ENCODE measurements at places on chromosomes 5 and 9.

DNA sequence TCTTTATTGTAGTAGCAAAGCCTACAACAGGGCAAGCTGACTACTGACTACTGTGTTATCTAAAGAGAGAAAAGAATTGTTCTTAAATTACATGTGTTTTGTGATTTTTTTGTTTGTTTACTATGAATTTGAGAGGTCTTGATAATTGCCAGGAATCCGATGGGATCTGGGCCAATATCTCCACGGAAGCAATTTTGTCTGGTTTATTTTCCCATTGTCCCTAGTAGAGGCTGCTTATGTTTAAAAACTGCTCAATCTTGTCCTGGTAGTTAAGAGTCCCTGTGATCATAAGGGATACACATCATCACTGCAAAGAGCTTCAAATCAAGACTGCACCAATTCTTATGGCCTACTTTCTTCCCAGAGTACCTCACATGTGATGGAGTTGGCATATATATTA is 94.4 kb downstream of the GLDC start:
- no peak for DNase-seq

GRCh38 chr9:132030626-132031325 is 48.9 kb downstream of the MED27 start:
- DNase-seq = no peak

GRCh38 chr5:15702102-15702501 is 202.1 kb downstream of the FBXL7 start:
- DNase-seq = no peak

- no peak for DNase-seq
Observed at GRCh38 chr5:76269259-76269931, 133.7 kb upstream of the IQGAP2 start.

DNA sequence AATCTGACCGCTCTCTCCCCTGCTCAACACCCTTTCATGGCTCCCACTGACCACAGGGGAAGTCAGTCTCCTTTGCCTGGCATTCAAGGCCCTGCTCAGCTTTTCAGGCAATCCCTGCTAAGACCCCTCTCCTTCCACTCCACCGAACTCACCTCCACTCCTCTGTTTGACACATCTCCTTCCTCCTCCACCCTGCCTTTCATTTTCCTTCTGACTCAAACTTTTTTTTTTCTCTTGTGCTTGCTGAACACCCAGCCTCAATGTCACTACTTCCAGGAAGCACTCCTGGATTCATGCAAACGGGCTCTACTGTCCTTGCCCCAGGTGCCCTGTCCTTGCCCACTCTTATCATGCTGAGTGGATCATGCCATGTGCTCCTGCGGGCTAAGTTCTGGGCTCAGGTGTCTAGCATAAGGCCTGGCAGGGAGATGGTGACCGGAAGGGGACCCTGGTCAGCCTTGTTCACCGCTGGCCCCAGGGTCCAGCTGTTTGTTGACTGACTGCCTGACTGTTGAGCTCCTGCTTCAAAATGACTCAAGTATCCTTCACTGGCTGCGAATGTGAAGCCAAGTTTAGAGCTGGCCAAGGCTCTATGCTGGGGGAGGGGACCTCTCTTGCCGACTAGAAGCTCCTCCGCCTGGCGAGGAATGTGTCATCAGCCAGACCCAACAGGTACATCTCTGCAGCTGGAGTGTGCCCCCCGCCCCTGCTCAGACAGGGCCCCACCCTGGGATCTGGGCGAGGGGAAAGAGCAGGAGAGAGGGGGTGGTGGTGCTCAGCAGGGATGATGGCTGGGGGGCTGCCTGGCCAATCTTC is 6.2 kb downstream of the NR5A1 start:
- DNase-seq = no peak

- DNase-seq = no peak
Observed at GRCh38 chr9:31799953-31800609, 584.4 kb upstream of the ACO1 start.

DNA sequence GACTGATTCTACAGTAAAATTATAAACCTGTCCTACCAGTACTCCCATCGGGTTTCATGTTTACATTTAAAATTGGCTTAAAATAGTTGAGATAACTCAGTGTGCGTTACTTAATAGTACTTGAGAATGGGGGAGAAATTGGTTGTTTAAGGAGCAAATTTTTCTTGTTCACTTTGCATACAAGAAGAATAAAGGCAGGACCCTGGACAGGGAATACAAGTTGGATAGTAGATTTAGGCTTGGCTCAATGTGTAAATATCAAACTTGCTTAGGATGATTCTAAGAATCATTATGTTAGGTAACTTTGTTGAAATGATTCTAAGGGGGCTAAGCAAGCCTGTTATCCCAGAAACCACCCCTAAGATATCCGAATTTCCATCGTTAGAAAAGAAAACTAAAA is 448.4 kb upstream of the TLE4 start:
- DNase-seq = no peak

GRCh38 chr9:90737742-90738141 is 63.9 kb upstream of the SYK start:
- no peak for DNase-seq

DNA sequence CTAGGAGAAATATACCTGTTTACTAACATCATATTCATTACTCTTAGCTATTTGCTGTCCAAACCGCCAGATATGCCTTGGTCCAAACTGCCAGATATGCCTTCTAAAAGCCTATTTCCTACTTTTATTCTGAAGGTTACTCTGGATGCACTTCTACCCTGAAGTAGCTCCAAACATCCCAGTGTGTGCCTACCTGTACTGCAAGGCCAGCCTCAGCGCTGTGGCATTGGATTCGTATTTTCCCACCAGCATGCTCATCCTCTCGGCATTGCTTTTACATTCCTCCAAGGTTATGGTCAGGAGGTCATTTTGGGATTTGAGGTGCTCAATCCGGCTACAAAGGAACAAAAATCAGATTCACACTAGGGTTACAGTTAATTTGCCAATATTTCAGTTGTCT is 94.3 kb downstream of the DCP2 start:
- no peak for DNase-seq

DNA sequence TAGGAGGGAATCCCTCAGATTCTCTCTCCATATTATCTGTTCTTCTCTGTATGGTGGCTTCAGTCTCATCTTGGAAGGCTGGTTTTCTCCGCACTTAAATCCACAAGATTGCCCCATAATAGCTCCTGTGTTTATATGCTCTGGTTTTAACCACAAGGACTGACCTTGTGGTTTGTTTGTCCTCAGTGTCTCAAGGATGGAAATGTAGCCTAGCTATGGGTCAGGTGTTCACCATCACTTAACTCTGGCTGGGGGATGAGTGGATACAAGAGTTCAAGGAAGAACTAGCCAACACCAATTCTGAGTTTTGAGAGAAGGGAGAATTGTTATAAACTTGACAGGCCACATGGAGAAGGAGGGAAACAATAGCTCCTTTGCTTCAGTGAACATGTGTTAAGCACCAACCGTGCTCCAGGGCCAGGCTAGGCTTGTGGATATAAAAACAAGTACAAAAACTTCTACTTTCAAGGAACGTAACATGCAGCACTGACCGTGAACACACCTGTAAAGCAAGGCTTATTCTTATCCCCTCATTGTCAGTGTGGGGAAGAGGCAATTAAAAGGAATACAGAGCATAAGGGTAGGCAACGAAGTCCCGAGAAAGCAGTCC is 75.6 kb upstream of the VLDLR start:
- DNase-seq = no peak

- DNase-seq = no peak
Observed at GRCh38 chr9:13868336-13868735, 445.6 kb downstream of the NFIB start.

GRCh38 chr9:101635473-101635872 is 40.7 kb upstream of the PPP3R2 start:
- DNase-seq = peak; percentile 15

- no peak for DNase-seq
Observed at GRCh38 chr5:83777856-83778255, 57.2 kb upstream of the HAPLN1 start.

GRCh38 chr5:172791286-172791685 is 20.3 kb upstream of the DUSP1 start:
- DNase-seq = no peak

- no peak for DNase-seq
Observed at GRCh38 chr5:131541762-131542161, 93.3 kb downstream of the RAPGEF6 start.

- DNase-seq = peak; percentile 77
Observed at GRCh38 chr5:154190595-154191304, at the start of gene GALNT10. Gene GALNT10, plus strand, starts transcription at chr5:154190733. Its CDS starts 134 bp downstream, at chr5:154190867.

DNA sequence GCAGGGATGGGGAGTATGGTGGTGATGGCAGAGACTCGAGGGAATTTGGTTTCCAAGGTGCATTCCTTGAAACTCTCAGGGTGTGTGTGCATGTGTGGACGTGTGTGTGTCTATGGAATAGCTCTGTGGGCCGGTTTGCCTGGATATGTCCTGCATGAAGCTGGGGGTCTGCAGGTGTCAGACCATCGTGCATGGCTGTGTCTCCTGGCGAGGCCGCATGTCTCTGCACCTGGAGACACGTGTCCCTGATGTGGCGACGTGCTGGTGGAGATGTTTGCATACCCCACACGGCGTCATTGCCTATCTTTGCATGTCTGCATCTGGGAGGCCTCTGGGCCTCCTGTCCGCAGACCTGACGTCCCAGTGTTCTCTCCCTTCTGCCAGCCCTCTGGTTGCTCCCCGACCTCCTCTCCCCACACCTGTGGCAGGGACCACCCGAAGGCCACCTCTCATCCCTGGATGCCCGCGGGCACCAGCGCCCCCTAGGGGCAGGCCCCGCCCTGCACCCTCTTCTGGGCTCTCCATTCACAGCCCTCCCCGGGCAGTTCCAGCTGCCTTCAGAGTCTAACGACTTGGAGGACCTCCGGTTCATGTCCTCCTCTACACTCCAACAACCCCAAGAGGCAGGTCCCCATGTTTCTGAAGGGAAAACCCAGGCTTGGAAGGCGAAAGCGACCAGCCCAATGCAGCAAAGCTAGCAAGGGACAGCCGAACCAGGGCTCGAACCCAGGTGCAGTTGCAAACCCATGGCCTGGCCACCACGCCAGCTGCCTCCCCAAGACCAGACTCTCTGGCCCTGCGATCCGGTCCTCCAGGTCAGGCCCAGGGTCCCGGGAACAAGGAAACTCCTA is 88.6 kb downstream of the LMX1B start:
- DNase-seq = peak; percentile 89

GRCh38 chr5:137024044-137024443 is 475.1 kb downstream of the SPOCK1 start:
- DNase-seq = no peak

DNA sequence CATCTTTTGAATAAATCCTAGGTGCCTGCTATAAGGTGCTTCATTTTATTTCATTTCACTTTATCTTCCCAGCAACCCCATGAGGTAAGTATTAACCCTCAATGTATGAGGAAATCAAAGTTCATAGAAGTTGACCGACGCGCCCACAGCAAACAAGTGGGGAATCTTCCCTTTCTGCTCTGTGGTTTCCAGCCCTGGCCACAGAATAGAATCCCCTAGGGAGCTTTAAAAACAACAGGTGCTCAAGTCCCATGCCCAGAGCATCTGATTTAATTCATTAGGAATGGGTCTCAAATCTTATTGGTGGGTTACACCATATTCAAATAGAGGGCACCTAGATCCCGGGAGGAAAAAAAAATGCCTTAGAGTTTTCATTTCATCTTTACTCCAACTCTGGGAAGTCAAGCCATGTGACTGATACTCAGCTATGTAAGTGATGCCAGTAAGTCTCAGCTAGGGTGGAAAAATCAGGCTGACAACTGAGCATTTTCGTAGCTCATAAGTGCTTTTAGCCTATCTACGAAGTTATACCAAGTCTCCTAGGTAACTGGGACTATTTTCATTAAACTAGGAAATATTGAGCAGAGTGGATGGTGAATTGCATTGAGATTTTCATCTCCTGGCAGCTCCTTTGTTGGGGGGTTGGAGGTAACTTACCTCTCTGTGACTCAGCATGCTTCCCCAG is 353.4 kb upstream of the SLC30A5 start:
- no peak for DNase-seq

DNA sequence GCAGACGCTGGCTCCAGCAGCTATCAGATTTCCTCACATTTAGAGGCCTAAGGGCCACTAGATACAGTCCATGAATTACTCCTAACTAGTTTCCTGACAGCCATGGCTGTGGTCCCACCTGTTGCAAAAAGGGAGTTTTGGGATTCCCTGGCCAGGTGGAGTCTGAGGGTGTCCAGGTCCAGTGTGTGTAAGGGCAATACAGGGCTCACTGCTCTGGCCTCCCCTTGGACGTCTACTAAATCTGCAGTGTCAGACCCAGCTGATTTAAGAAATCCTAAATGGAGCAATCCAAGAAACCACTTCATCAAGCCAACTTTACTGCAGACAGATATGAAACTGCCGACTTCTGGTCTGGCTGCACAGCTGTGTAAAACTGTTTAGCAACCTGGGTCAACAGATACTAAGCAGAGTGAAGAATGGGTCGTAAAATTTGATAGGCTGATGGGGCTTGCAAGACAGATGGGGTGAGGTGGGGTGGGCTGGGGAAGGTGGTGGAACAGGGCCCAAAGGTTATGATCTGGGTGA is 116.4 kb downstream of the GADD45G start:
- DNase-seq = no peak

DNA sequence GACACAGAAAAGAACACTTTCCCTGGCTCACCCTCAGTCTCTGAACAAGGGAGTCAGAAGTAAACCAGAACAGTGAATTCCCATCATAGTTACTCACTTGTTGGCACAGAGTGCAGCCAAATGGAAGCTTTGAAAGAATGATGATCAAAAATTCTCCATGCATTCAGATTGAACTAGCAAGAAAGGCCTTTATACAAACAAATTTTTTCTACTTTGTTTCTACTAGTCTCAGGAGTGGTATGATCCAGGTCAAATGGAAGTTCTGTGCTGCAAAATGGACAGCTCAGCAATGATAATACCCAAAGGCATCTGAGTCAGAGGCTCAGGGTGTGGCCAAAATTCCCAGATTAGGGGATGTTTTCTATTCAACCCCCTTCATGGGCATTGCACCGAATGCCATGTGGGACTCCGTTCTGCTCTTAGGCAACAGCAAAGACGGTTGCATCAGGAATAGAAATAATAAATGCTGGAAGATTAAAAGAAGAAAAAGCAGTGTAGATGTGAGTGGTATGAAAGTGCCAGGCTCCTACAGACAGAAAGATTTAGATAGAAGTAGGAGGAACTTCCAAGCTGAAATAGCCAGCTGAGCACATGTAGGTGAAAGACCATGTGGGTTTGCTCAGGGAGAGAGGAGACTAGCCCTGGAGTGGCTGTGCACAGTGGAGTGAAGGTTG is 24.0 kb upstream of the ASPN start:
- no peak for DNase-seq

Data from 8988T (cell line).